NCI-H460 (cell line): ENCODE measurements at places on chromosomes 5 and 9. TPM values are rescaled to one million over a fixed set of nuclear protein-coding genes. Genes with fewer than 3 reads are reported as not detected.

Gene OR13C5
- total RNA-seq = not detected in 2 replicates

Gene CTSV
- total RNA-seq = 2.2 and 2.8 TPM in 2 replicates

Gene FAT2
- not detected in 2 replicates for total RNA-seq

Gene PRRT1B
- total RNA-seq = not detected in 2 replicates

Gene DMRT3
- total RNA-seq = not detected in 2 replicates

DNA sequence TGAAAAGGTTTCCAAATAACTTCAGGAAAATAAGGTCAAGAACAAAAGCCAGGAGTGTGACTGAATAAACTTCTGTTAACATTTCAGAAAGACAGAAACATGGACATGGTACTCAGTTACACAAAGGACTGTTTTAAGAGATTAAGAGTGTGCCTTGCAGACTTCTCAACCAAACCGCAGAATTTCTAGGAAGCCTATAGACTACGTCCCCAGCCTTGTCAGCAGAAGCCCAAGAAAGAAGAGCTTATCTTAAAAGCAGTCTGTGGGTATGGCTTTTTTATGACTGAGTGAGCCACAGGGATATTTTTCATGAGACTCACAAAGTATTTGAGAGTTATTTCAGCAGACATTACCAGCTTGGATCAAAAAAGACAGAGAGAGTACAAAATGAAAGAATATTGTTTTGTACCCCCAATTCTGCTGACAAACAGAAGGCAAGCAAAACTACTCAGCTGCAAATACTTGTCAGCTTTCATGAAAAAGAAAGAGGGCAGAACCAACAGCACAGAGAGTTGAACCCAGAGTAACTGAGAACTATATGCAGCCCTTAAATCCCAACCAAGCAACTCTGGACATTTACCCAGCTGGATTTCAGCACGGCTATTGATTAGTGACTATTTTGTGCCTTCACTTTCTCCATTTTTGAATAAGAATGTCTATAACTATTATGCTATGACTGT lies 711.0 kb upstream of the CTNND2 start:
- no peak for DNase-seq

DNA sequence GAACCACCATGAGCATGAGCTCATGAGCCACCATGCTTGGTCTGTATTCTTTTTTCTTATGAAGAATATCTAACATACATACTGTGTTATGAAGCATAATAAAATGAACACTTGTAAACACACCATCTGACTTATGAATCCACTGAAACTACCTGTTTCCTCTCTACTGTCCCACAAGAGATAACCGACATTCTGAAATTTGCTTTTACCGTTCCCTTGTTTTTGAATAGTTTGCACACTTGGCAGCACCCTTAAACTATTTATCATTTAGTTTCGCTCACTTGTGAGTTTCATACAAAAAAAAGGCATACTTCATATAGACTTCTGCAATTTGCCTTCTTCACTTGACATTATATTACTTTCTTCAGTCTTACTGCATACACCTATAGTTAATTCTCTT lies 8.9 kb downstream of the LARS1 start:
- no peak for DNase-seq

- DNase-seq = no peak
Measured at GRCh38 chr5:156476158-156476551, 149.2 kb downstream of the SGCD start.

DNA sequence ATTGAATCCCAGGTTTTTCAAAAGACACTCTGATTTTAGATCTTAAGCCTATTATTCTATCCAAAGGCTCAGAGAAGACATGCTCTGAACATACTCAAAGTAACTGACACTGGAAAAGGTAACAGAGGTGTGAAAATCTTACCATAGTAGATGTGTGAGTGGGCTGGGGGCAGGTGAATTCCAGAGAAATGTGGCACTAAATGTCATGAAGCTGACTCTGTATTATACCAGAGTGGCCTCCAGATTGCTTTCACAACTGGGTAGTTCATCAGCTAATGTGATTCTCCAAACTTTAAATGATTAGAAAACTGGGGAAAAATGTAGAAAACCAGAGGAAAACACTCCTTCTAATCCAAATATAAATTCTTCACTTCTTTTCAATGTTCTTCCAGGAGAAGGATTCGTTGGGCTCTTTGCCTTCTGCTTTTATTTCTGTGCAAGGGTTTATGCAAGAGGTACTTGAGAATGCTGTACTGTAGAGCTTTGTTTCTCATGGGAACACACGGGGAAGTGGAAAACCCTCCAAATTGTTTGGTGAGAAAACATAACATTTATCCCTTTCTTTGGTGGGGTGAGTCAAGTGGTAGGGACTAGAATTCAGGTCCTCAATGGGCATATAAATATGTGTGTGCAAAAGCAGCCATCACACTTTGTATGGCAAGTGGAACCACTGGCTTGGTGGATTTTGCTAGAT lies at the start of gene SCGB3A2:
SCGB3A2 (plus strand) TSS at position 646 of the 694 bp plus-strand sequence. CDS start 93 bp downstream, outside the sequence.
- no peak for DNase-seq

- DNase-seq = no peak
Measured at GRCh38 chr5:56088431-56088949, 93.7 kb upstream of the IL6ST start.

GRCh38 chr9:134737842-134738580 lies 96.4 kb downstream of the COL5A1 start:
- DNase-seq = no peak

DNA sequence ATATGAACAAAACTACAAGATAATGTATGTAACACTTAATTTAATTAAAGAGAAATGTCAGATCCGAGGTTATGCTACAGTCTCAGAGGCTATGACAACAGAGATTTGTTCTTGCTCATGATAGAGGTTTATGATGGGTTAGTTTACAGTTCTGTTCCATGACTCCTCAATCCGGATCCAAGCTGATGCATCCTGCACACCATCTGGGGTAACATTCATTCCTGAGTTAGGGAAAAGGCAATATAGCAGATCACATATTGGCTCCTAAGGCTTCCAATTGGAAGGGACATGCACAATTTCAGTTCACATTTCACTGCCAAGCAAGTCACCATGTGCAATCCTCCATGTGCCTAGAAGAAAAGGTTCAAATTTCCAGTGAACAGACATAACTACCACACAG lies 40.4 kb downstream of the ABLIM3 start:
- DNase-seq = no peak

DNA sequence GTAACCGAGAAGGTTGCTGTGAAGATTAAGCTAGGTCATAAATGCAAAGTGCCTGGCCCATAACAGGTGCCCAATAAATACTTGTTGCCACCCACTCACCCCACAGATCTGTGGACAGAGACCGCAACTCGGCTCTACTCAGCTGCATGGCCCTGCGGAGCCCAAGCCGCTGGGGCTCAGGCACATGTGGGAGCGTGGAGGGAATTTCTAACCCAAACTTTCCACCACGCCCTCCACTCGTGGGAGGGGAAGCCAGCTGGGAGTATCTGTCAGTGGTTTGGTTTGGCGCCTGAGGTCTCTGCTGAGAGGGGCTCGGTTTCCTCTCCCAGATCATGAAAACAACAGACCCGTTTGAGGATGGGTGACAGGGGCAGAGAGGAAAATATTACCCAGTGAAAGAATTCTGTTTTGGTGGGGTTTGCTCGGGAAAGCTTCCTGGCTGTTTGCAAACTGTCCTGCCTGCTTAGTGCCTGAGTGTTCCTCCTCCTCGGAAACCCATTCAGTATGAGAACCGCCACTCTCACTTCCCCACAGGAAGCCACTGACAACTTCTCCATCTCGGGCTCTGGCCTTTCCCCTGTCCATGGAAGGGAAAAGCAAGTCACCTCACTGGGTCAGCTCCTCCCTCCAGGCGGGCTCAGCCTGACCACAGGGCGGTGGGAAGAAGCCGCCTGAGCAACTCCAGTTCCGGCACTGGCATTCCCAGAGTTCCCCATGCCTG lies 60.1 kb downstream of the RGS3 start:
- DNase-seq = no peak

DNA sequence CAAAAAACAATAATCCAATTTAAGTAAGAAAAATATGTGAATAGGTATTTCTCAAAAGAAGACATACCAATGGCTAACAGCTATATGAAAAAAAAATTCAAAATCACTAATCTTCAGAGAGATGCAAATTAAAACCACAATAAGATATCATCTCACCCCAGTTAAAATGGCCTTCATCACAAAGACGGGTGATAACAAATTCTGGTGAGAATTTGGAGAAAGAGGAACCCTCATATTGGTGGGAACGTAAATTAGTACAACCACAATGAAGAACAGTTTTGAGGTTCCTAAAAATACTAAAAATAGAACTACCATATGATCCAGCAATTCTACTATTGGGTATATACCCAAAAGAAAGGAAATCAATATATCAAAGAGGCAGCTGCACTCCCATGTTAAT lies 94.3 kb downstream of the TMEM167A start:
- DNase-seq = no peak

DNA sequence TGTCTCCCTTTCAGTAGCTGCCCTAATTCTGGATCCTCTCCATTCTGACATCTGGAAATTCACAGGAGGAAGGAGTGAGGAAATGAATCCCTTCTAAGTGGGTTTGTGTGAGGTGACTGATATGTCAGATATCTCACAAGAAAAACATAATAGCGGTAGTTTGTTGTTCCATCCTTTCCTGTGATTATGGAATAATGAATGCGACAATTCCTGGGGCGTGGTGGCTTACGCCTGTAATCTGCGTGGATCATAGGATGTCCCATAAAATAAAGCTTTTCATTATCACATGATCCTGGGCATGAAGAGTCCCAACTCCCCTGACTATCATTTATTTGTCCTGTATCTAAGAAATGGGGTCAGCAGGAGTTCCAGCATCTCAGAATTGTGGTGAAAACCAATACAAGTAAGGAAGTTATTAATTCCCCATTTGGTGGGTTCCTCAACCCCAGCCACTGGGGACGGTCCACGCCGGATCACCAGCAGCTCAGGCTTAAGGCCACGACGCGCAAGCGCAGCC lies 375 bp upstream of the C5orf24 start:
- no peak for DNase-seq

DNA sequence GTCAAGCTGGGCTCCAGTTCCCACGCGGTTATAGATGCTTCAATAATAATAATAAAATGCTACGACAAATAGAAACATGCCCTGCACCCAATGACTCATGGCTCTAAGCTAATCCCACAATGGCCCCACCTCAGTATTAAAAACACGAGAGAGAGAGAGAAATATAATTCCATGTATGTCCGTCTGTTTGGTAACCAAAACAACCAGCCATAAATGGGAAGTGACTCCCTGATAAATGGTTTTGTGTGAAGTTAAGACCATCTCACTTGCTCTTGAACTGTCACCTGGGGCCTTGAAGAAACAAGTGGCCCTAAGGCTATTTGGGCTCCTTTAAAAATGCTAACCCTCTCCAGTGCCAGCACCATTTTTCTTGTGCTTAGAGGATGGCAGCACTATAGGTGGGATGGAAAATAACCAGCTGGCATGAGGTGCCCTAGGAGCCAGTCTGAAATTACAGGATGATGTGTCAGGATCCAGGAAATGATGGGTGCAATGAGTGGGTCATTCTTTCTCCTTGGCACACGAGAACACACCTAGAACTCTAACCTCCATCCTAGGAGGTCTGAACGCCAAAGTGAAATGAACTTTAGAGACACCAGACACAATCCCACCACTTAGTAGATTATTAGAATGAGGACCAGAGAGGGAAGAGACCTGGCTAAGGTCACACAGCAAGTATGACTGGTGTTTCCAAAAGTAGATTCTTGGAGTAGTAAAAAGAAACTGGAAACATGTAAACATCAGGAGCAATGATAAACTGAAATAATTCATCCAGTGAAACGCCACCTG lies 35.7 kb upstream of the ADRB2 start:
- no peak for DNase-seq

- DNase-seq = no peak
Measured at GRCh38 chr9:109923471-109923760, 143.4 kb downstream of the PALM2AKAP2 start.

GRCh38 chr5:33415811-33416354 lies 24.9 kb upstream of the TARS1 start:
- DNase-seq = no peak

DNA sequence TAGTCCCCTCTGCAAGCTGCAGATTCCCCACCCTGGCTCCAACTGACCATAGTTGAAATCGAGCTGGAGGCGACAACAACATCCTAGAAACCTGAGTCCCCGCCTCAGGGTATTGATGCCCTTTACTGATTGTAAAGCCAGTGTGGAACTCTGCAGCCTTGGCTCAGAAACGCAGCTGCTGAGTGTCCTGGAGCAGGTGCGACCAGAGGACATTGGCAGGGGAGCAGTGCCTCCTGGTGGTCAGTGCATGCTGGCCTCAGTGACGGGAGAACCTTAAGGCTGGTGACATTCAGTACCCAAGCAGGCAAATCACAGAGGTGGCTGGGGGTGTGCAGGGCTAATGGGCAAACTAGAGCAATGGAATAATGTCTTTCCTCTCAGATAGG lies 20.4 kb upstream of the ZNF354B start:
- no peak for DNase-seq

DNA sequence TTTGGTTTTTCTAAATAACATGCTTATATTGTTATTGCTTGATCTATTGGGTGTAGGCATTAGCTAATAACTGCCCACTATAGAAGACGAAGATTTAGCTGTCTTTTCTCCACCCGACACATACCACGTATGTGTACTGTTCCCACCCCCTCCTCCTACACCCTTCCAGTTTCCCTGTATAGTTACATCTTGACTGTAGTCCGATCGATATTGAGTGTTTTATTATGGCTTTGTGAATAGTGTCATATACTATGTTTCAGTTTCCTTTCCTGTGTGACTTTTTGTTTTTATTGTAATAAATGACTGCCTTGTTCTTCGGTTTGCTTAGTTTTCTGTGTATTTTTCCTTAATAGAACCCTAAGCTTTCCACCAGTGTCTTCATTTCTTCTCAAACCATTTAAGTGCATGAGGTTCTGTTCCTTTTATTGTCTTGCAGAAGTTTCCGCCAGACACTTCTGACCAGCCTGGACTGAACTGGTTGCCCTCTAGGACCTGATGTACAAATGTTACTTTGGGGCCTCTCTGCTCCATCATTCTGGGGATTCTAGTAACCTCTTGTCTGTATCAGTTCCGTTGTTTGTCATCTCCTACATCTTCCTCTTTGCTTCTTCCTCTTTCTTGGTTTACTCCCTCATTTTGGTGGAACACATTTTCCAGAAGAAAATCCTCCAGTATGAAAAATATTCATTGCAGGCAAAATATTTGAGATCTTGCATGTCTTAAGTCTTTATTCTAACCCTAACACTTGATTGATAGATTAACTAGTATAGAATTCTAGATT lies 61.8 kb downstream of the PRKACG start:
- DNase-seq = no peak

GRCh38 chr5:73735032-73735734 lies 109.2 kb downstream of the ARHGEF28 start:
- DNase-seq = no peak

GRCh38 chr9:89659891-89660685 lies 55.3 kb downstream of the GADD45G start:
- DNase-seq = no peak

DNA sequence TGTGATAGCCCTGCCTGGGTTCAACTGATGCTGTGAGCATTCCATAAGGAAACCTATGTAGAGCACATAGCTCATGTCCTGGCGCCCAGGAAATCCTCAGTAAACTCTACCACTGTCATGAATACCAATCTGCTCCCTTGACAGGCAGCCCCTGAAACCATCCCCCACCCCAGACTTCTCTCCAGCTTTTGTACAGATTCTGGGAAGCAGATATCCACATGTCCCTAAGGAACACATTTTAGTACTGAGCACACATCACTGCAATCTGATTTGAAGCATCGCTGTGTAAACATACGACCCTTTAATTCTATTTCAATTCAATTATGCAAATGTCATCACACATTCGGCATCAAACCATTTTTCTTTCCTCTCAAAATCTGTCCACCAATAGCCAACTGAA lies 89.5 kb upstream of the FSTL4 start:
- DNase-seq = no peak
